Effector CD8-positive, alpha-beta T cell (primary cell): ENCODE measurements at places on chromosomes 5 and 9.
A peak's percentile ranks its signal among the peaks of the same experiment; 100 is the strongest.

DNA sequence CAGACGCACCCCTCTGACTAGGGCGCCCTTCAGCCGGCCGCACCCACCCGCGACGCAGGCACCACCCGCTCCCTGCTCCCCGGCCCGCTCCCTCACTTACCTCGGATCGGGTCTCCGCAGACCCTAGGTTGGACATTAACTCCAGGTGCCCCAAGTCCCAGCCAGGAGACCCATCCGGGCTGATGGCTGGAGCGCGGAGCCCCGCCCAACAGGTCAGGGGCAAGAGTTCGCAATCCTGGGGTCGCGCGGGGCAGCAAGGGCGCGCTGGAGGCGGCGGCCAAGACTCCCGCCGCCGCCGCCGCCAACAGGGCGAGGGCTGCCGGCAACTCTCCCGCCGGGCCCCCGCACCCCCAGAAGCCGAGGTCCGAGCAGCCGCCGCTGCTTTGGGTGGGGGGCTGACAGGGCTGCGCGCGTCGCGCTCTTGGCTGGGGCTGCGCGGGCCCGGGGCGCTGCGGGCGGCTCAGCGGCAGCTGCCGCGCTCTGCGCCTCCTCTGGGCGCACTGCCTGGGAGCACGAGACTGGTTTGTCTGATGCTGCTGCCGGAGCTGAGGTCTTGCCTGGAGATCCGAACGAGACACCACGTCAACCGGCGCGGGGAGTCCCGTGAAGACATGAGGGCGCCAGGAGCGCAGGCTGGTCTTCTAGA lies at the start of gene GDNF:
TSS of gene GDNF (minus strand) at position 635 of the 646 bp plus-strand sequence. CDS start 5,245 bp downstream, outside the sequence.
- DNase-seq = no peak

DNA sequence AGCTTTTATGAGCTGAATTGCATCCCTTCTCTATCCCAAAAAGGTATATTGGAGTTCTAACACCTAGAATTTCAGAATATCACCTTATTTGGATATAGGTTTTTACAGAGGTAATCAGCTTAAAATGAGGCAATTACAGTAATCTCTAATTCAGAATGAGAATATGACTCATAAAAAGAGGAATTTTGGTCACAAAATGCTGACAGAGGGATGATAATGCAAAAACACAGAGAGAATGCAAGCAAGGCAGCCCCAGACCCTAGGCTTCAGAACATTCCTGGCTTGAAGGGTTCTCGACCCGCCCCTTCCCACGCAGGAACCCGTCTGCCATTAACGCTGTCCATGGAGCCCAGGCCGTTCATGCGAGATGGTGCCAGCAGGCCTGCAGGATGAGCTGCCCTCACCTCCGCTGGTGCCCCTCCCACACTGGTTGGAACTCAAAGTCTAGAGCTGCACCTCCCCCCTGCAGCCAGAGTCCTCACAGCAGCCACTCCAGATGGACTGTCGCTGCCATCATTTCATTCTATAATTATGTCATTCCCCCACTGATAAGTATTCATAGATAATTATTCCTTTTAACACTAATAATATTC lies 1173.4 kb upstream of the ACO1 start:
- no peak for DNase-seq

GRCh38 chr5:147234825-147235635 lies at the start of gene STK32A:
TSS of gene STK32A (plus strand) at chr5:147235026. CDS start at chr5:147239635, 4,609 bp downstream.
- no peak for DNase-seq

- peak; percentile 74 for DNase-seq
Observed at GRCh38 chr9:137095664-137096517, 9.1 kb downstream of the MAN1B1 start.

- no peak for DNase-seq
Observed at GRCh38 chr5:115151208-115151805, 18.4 kb downstream of the TRIM36 start.

GRCh38 chr9:13432904-13433303 lies 153.4 kb upstream of the MPDZ start:
- no peak for DNase-seq

GRCh38 chr5:95447961-95448360 lies 56.8 kb downstream of the FAM81B start:
- DNase-seq = no peak

GRCh38 chr5:31133488-31133887 lies 60.0 kb upstream of the CDH6 start:
- no peak for DNase-seq

GRCh38 chr5:126973193-126973592 lies 57.2 kb downstream of the MARCHF3 start:
- DNase-seq = no peak

- no peak for DNase-seq
Observed at GRCh38 chr5:173720286-173720952, 104.0 kb upstream of the BOD1 start.

DNA sequence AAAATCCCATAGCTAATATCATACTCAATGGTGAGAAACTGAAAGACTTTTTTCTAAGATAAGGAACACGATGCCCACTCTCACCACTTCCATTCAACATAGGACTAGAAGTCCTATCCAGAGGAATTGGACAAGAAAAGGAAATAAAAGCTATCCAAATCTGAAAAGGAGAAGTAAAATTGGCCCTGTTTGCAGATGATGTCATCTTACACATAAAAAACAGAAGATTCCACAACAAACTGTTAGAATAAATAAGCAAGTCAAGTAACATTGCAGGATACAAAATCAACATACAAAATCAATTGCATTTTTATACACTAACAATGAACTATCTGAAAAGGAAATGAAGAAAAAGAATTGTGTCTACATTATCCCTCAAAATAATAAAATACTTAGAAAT lies 308.0 kb downstream of the MCTP1 start:
- no peak for DNase-seq

DNA sequence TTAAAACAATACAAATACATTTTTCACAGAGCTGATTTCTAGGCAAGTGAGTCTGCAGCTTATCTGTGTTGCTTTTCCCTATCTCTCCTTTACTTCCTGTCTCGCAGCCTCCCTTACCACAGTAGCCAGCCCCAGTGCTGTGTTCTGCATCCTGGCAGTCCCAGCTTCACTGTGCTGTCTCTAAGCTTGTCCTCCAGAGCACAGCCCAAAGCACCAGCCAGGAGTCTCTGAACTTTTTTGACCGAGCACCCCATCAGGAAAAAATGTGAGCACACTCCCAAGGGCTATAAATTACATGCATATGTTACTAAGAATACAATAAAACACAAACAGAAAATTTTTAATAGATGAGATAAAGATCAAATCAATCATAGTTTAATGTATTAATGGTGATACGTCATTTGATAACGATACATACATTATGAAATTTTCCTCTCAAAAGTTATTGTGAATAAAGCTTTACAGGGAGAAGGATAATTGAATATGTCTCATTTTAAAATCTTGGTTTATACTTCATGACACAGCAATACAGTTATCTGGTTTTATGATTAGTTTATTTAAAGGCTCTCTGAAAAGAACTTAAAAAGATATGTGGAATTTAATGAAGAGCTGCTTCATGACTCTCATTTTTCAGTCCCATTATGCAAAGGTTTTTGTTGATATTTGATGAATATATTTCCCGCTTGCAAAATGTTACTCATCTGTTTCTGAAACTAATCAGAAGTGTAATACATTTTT lies 7.3 kb upstream of the RHOBTB3 start:
- DNase-seq = no peak

- no peak for DNase-seq
Observed at GRCh38 chr9:6055216-6055615, 39.8 kb upstream of the RANBP6 start.

DNA sequence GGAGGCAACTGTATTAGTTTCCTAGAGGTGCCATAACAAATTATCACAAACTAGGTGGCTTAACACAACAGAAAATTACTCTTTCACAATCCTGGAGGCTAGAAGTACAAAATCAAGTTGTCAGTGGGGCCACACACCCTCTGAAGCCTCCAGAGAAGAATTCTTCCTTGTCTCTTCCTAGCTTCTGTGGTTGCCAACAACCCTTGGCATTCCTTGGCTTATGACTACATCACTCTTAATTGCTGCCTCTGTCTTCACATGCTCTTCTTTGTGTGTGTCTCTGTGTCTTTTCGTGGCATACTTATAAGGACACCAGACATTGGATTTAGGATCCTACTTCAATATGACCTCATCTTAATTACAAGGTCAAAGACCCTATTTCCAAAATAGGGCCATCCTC lies 327.5 kb downstream of the CHSY3 start:
- no peak for DNase-seq

DNA sequence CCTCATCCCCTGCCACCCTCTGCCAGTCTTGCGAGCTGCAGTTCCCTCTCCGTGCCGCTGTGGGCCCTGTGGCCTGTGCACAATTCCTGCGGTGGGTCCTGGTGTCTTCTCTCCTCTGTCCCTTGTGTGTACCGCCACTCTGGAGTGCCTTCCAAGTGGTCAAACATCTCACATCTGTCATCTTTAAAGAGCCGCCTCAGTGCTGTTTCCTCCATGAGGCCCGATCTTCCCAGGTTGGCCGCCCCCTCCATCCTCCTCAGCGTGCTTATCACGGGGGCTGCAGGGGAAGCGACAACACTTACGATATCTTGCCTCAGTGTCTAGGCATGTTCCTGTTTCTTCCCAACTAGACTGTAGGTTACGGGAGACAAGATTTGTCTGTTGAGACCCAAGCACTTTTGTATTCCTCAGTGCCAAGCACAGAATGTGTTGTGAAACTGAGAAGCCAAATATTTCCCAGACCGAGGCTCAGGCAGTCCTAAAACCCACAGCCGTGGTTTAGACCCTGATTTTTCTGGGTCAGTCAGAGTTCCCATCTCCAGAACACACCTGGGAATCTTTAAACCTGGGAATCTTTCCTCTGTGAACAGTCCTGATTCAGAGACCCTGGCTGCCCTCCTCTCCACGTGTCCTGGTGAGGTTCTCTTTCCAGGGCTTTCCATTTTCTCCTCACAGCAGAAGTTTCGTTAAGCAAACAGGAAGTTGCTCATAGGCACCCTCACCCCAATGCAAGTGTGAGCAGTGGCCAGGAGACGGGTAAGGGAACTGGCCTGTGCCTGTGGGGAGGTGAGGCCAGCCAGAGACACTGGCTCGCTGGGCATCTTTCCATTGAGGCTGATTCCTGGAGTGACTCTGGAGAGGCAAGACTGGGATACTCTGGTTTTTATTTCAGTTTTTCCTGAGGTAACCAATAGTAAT lies 28.8 kb downstream of the SLC46A2 start:
- DNase-seq = no peak

GRCh38 chr9:96453625-96454024 lies 3.7 kb downstream of the HABP4 start:
- no peak for DNase-seq

GRCh38 chr9:117305454-117305853 lies 109.4 kb downstream of the ASTN2 start:
- DNase-seq = no peak

GRCh38 chr9:8346296-8346695 lies 546.7 kb upstream of the DMAC1 start:
- DNase-seq = no peak

DNA sequence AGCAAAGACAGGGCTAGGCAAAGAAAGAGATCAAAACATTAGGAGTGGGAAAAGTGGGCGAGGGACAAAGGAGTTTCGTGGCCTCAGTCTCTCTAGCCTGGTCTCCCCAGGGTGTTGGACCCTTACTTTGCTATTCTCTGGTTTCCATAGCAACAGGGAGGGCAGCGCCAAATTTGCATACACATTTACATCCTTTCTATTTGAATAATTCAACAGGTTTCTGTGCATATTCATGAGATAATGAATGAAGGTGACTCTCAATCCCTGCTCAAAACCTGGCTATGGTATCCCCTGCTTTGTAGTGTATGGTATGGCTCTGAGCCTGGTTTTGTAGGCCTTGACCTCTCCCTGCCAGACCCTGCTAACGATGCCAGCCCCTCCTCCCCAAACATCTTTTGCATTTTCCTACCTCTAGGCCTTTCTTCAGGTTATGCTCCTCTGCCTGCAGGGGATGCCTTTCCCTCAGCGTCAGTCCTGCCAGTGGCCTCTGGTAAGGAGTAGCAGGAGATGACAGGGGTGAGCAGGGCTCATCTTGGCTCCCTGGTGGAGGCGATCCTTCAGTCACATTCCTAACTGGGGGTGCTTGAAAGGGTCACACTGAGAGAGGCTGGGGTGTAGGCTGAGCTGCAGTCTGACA lies 9.8 kb downstream of the RPP25L start:
- no peak for DNase-seq

DNA sequence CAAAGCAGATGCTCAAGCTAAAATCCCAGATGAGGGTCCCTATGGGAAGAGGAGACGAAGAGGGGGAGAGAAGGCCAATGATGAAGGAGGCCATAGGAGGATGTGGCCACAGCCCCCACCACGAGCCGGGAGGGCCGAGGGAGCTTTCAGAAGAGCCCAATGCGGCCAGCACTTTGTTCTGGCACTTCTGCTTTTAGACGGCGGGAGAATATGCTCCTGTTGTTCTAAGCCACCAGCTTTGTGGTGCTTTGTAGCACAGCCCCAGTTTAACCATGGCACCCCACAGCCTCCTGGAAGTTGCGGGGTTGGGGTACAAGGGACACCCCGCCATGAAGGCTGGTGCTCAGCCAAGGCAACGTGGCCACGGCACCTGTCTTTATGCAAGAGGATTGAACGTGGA lies 33.4 kb downstream of the LPCAT1 start:
- DNase-seq = no peak

- DNase-seq = no peak
Observed at GRCh38 chr5:38548064-38548759, 8.2 kb downstream of the LIFR start.

- no peak for DNase-seq
Observed at GRCh38 chr9:15293804-15294316, 13.2 kb downstream of the TTC39B start.

DNA sequence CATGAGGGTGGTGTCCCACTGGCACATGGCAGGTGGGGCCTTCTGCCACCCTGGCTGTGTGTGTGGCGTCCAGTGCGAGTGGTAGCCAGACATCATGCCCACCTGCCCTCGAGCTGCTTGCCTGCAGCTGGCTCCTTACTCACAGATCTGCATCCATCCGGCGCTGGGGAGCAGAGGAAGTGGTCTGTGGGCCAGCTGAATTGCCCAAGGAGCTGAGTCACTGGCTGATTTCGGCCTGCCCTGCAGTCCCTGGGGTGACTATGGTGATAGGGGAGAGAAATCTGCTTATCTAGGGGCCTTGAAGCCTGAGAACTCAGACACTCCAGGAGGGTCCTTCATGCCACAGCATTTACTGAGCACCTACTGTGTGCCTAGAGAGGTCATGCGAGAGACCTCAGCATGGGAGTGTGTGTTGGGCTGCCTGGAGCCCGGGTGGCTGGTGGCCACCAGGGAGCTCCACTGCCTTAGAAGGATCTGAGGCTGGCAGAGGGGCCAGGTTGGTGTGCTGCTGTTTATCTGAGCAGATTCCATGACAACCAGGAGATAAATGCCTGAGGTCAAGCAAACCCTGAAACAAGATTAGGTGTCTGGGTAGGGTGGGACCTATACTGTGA lies 57.1 kb downstream of the SLC22A5 start:
- no peak for DNase-seq
